Left ventricle myocardium inferior (tissue), 1 donor: ENCODE measurements at places on chromosomes 1 and 21.
A peak's percentile ranks its signal among the peaks of the same experiment; 100 is the strongest.

DNA sequence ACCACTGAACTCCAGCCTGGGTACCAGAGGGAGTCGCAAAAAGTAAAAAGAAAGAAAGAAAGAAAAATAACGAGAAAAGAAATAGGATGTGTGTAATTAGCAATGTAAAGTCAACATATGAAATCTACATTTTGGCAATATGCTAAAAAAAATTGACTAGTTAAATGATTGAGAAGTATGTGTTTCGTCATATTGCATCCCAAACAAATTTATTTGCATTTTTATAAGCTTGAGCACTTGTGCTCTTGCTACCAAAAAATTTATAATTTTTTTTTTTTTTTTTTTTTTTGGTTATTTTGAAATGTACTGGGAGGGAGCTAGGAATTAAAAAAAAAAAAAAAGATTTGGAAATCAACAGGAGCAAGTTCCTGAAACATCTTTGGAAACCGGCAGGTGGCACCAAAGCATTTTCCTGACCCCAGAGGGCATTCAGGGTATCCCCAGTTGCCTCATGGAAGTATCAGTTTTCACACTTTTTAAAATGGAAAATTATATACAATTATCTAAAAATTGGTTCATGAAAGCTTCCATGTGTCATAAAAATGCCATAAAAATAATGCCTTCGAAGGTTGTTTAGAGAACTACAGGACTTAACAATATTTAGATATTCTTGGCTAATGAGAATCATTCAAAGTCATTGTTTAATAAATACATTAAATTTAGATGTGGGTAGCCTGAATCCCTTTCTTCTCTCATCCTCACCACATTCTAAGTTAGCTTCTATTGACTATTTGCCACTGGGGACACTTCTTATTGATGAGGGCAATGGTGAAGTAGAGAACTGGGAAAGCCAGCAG is 4.8 kb upstream of the HEATR1 start:
- peak; percentile 42 for DNase-seq

DNA sequence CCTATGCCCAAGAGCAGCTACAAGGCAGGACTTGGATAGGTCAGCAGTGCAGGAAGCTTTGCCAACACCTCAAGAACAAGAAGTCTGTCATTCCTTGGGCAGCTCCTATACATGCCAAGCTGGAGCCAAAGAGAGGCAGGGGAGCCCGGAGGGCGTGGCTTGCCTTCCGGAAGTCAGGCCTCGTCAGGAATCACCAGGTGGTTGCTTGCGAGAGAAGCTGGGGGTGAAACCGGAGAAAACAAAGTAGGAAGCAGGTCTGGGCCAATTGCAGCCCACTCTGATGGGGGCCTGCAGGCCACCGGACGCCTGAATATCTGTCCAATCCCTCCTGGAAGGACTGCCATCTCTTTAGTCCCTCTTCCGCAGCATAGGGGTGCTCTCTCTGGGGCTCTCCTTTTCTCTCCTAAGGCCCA is 794 bp upstream of the FAM76A start:
- peak; percentile 18 for DNase-seq

DNA sequence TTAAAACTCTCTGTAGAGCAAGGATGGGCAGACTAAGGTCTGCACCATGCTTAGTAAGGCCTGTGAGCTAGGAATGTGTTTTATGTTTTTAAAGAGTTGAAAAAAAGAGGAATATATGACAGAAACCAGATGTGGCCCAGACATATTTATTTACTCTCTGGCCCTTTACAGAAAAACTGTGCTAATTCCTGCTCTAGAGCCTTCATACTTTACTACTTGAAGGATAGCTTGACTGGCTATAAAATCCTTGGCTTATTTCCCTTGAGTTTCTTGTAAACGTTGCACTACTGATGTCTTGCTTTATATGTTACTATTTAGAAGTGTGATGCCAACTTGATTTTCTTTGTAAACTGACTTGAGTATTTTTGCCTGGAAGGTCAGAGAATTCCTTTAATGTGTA is 33.5 kb downstream of the CTBS start:
- DNase-seq = no peak

- DNase-seq = peak; percentile 42
Observed at GRCh38 chr1:39098546-39099250, 72.5 kb downstream of the NDUFS5 start.

DNA sequence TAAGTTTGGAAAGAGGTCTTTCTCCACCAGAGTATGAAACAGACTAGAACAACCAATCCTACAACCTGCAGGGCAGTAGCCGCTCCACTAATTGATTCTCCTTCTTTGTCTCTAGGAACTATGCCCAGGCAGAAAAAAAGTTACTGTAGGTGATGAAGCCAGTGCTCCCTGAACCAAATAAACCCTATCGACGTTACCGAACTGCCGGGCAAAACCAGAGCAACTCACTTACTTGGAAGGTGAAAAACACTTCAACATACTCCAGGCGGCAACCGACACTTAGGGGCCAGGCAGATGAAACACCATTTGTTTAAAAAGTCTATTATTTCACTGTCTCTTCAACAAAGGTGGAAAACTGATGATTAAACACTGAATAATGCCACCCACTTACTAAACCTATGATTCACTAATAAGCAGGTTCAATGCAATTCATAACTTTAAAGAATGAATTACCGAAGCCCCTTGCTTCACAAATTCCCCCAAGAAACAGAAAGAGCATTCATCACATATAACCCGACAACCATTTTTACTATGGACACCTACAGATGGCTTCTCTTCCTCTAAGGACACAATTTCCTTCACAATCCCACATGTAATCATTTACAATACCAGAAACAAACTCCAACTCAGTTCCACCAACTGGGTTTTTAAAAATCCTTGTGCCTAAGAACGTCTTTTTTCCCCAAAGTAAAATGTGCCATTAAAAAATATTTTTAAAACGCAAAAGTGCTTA is 1.6 kb downstream of the NRIP1 start:
- no peak for DNase-seq

DNA sequence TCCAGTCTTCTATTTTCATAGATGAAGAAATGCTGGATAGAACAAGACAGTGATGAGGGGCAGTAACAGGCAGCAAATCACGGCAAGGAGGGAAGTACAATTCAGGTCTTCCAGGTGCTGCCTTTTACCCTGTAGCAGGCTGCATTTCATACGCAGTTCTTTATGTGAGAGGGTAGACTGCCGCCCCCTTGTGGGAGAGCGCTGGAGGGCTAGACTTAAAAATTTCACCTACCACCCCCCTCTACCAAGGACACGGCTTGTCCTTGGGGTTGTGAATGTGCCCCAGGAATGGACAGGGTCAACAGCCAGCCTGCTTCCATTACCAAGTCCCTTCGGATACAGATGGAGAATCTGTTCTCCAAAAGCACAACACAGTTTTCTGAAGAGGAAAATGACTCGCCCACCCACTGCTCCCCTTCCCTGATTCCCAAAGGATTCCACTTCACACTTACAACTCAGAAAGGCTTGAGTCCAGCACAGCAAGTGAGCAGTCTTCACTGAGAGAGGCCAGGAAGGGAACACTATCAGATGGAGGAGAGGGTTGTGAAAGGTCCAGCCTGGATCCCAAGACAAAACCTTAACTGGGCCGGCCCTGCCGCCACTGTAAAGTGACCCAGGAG is 7.4 kb downstream of the WDR77 start:
- DNase-seq = no peak

GRCh38 chr1:176073524-176074157 is 133.4 kb downstream of the COP1 start:
- no peak for DNase-seq

DNA sequence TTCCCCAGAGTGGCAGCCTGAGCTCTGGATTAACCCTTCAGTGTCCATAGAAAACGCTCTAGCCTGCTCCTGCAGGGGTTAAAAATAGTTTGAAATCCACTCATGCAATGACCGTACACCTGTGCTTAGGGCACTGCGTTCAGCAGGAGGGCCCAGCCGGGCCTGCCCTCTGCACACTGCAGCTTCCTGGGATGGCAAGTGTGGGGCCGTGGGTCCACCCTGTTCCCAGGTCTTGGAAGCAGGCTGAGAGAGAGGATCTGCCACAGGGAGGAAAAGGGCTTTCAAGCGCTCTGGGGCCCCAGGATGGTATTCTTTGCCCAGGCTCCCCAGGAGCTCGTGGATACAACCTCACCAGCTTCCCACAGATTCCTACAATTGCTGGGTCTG is 1.5 kb upstream of the S100B start:
- DNase-seq = no peak

- no peak for DNase-seq
Observed at GRCh38 chr21:27719226-27719625, 752.3 kb upstream of the ADAMTS5 start.

DNA sequence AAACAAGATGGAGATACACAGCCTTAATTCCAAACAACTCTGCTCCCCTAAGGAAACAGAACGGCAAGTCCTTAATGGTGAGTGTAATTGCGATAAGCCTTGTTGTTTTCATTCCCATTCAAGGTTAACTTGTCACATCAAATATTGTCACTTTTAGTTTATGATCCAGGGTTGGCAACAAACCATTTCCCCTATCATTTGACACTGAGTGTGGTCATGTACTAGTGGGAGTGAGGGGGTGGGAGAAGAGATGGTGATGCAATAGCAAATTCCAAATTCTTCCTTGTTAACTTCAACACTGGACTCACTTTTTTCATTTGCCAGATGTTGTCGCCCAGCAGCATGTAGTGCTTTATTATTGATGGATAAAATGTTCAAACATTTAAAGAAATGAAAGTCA is 140.4 kb downstream of the ZNF326 start:
- no peak for DNase-seq

GRCh38 chr1:25985171-25985570 is 12.7 kb downstream of the PAFAH2 start:
- no peak for DNase-seq
